ENCODE measurements at places on chromosomes 6 and 20.

DNA sequence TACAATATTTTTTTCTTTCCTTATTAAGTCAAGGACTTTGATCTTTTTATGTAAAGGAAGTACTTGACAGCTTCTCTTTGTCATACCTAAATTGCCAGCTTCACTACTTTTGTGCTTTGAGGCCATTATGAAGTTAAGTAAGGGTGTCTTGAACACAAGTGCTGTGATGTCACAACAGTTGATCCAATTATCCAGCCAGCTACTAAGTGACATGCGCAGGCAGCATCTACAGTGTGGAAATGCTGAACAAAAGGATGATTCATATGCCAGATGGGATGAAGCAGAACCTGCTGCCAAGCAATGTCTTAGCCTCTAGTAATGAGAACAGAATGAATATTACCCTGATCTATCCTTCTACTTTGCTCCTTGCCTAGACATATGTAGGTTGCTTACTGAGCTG, 68.3 kb upstream of the TMEM244 start:
- no peak for DNase-seq

DNA sequence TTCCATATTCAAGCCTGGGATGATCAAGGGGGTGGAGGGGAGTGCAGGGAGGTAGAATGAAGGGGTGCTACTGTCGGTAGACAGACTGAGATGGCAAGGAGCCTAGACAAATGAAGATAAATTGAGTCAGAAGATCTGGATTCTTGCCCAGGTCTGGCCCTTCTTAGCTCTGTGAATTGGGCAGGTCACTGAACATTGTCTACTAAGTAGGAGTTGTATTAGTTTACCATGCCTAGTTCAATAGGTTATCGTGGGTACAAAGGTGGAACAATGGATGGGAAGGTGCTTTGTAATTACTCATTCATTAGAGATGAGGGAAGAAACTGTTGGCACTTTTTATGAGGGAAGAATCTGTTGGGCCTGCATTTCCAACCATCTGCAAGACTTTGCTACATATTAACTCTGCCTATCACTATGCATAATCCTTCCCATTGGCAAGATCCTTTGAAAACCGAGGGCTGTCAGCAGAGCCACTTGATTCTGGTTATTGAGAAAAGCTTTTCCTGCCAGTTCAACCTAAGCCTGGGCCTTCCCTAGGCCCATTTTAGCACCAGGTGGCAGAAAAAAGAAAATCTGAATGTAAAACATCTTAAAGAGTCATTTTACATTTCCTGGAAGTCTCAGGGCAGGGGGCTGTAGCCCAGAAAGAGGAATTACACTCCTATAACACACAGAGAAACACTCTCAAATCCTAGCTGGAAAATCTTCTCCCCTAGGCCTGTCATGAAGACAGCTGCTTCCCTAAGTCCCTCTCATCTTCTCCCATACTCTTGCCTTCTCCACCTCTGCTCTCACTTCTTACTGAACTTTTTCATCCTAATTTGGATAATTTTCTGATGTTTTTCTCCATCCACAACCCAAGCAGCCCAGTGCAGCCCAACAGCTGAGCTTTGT, 103.5 kb downstream of the CD24 start:
- no peak for DNase-seq

- no peak for DNase-seq
Observed at GRCh38 chr6:122861594-122861993, 72.5 kb downstream of the SMPDL3A start.

DNA sequence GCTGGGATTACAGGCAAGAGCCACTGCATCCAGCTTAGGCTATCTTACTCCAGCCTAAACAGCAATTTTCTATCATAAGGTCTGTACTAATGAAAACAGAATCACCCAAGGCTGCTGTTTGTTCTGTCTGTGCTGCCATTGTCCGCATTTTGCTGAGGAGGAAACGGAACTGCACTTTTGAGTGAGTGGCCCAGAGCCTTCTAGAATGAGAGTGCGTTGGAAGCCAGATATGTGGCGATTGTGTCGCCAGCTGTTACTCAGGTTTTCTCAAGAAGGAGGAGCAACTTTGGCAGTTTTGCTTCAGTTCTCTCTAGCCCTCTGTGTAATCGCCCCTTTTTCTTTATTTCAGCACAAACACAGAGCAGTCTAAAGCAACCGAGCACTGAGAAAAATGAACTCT, 18.3 kb downstream of the PRDM1 start:
- no peak for DNase-seq

DNA sequence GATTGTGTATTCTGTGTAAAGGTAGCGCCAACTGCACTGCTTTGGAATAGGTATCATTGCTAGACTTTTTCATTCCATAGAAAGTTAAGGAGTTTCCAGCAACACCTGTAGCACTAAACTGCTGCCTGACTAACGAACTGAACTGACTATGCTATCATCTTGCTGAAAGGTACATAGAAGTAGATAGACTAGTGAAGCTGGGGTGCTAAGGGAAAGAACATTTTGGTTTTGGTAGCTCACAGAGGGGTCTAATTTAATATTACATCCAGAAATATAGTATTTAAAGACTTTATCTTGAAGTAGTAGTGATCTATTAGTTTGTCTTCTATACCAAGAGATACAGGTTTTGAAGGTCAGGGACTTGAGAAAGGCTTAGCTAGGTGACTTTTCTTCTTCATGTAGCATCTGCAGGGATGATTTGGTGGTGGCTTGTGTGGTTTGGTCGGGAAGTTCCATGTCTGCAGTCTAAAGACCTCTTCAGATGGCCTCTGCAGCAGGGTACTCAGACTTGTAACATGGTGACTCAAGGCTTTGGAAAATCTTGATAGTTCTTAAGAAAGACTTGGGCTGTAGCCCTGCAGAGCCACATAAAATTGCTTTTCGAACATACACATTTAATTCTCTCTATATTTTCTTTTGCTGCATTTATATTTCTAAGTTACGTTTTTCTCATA, 10.2 kb downstream of the SENP6 start:
- no peak for DNase-seq

DNA sequence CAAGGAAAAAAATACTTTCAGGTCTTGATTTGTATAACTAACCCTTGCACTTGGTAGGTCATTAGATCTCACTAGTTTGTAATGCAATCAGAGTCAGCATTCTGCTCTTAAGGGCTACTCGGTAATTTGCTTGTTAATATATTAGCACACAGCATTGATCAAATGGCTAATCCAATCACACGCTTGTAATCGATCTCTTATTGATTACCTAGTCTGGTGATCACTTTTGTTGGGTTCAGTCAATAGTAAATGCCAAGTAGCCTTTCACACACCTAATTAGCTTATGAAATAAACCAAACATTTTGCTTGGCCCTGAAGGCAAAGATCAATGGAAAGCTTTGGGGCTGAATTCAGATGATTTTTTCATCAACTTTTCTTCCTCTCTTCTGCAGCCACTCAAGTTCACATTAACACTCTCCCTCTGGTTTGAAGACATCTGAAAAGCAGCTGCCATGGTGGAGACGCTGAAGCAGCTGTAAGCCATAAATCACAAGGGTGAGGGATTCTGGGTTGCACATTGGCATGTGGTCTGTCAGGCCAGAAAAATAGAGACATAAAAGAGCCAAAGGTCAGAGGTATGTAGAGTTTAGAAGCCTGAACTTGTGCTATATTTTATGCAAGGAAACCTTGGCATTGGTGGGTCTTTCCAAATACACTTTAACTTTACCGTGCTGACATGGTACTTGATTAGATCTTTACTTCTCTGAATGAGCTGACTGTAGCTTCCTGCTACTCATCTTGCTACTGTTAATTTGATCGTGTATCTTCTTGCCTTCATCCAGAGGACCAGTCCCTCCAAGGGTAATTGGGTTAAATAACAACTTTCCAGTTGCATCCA, 234.4 kb downstream of the SIM1 start:
- no peak for DNase-seq

- DNase-seq: no peak
Observed at GRCh38 chr6:15661853-15662325, 939 bp downstream of the DTNBP1 start.

DNA sequence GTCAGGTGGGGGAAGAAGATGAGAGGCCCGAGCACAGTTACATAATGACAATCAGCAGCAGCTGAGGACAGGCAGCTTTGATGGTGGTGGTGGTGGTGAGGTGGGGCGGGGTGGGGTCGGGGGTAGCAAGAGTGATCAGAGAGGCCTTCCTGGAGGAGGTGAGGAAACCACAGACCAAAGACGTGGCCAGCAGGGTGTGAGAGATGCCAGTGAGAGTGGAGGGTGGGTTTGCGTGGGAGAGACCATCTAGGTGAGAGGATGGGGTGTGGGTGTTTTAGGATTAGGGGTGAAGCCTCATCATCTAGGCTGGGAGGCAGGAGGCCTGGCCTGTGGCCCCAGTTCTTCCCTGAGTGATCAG, 76.0 kb upstream of the TOX2 start:
- DNase-seq: no peak

DNA sequence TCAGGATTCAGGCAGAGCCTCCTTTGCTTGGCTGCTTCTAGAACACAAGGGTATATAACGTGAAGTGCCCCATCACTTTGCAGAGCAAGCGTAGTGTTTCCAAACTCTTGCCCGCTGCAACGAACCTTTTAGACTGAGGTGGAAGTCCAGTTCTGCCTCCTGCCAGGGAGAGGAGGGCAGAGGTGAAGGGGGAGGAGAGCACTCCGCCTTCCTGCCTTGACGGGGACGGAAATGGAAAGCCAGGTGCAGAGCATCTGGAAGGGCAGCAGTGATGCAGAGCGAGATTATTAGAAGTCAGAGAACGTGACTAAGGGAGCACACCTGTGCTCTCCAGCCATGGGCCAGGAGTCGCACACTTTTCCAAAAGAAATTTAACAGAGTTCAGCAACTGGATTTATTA, 63.4 kb downstream of the RREB1 start:
- DNase-seq: no peak

DNA sequence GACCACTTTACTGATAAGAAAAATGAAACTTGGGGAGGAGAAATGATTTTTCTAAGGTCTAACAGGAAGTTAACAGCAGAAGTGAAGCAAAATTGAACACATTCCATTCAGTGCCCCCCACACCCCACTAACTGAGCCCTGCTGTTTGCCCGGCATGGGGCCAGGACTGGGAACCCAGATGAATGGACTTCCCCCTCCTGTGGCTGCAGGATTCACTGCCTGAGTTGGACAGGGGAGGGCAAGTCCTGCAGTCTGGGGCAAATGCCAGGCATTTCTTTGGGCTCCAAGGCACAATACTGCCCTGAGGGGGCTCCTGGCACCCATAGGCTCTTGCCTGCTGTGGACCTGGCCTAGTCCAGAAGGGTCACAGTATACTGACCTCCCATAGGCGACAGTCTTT, 28.3 kb downstream of the FYN start:
- DNase-seq: no peak

DNA sequence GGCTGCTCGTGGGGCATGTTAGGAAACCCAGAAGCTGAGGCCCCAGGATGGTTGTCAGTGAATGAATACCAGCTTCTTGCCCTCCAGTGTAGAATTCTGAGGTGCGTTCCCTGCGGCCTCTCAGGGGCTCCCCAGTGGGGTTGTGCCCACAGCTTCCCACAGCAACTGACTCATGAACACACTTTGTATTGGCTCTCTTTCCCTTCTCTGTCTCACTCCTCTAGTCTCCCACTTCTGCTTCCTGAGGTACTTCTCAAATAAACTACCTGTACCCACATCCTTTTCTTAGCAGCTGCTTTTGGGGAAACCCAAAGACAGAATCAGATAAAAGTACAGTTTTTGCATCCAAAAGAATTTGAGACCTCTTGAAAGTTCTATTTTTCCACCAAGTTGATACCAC, 107.7 kb upstream of the JAG1 start:
- no peak for DNase-seq

GRCh38 chr20:7151676-7152470, 384.4 kb downstream of the BMP2 start:
- no peak for DNase-seq

- no peak for DNase-seq
Observed at GRCh38 chr6:11431455-11431937, 106.1 kb upstream of the TMEM170B start.

GRCh38 chr20:46400253-46400652, 6.2 kb downstream of the ELMO2 start:
- DNase-seq: no peak

DNA sequence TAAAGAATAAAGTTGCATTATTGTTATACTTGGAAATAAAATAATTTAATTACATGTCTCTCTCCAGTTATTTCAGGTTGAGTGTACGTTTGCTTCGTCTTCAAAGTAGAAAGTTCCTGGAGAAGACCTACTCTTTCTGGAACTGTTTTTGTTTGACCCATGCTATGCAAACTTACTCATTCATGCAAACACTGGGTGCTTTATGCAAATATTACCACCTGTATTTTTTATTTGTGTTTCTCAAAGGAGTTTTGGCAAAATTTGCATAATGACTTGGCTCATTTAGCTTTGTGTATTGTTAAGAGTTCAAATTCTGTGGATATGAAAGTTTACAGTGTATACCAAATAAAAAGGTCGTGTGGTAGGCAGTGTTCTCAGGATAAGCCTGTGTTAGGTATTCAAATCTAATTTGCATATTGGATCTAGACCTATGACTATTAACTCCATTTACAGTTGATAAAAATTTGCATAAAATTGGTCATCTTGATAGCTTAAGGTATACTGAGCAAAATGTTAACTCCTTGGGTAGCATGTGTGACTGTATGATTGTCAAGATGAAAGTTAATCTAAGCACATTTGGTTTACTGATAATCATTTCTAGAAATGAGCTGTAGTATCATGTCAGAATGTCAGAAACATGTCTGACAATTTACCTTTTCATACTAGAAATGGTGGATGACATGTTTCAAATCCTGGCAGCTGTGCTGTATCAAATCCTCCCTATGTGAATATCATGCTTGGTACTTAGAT, 65.2 kb downstream of the CDKAL1 start:
- no peak for DNase-seq

DNA sequence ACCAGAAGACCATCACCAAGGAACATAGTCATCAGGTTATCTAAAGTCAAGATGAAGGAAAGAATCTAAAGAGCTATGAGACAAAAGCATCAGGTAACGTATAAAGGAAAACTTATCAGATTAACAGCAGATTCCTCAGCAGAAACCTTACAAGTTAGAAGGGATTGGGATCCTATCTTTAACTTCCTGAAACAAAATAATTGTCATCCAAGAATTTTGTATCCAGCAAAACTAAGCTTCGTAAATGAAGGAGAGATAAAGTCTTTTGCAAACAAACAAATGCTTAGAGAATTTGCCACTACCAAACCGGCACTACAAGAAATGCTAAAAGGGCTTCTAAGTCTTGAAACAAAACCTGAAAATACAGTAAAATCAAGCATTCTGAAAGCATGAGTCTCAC, 71.0 kb downstream of the HECA start:
- DNase-seq: no peak

DNA sequence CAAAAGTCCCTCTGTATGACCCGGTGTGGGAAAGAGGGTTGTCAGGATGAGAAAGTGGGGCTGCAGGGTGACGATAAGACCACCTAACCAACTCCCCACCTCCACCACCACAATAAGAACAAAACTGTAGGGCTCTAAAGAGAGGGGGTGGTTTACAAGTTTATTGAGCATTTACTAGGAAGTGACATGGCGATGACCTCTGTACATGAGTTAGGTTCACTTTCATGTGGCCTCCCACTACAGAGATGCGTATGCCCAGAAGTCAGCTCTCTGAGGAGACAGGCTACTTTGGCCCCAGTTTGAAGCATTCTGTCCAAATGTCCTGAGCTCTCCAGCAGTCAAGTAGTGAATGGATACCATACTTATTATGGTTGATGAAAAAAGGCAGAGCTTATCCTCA, 28.7 kb upstream of the PI16 start:
- DNase-seq: no peak

Data from stimulated activated CD4-positive, alpha-beta T cell treated with anti-CD3 and anti-CD28 coated beads, Interleukin-1b, Interleukin-23, amount 100 ng/mL, for 1 hour (primary cell).